Urothelium cell line (cell line): ENCODE measurements at places on chromosomes 1 and 21.

DNA sequence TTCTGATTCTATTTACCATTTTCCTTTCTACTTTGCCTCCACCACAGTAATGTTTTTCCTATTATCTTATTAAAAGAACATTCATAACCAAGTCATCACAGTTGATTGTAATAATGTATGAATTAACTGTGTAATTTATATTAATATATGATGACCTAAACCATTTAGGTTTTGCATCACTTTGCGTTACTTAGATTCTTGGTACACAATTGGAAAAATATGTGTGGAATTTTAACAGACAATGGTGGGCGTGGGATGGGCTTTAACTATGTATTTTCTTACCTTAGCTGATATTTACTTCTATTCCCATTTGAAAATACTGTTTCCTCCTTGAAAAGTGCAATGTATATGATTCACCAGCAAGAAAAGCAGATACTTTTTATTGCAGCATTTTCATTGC lies 3.6 kb downstream of the KRTAP21-3 start:
- no peak for DNase-seq

- peak; percentile 5 for DNase-seq
Measured at GRCh38 chr1:85911742-85912141, 203.5 kb upstream of the ZNHIT6 start.

DNA sequence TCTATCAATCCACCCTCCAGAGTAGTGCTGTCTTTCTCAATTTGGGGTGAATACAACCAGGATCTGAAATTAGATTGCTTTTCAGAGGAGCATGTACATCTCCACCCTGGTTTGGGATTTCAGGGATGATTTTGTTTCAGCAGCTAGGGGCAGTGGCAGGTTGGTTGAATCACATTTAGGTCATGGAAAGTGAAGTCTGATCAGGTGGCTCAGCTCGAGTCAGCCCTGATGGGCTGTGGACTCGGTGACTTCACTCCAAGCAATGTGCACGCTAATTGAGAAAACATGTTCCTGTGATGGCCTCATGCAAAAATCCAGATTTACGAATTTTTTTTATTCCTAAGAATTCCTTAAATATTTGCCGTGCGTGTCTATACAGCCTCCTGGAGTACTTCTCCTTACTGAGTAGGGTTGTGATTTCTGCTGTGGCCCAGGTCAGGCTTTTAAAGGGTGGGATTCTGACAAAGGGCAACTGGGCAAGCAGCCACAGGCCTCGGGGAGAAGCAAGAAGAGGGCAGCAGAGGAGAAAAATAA lies 7.5 kb downstream of the NGF start:
- peak; percentile 40 for DNase-seq

DNA sequence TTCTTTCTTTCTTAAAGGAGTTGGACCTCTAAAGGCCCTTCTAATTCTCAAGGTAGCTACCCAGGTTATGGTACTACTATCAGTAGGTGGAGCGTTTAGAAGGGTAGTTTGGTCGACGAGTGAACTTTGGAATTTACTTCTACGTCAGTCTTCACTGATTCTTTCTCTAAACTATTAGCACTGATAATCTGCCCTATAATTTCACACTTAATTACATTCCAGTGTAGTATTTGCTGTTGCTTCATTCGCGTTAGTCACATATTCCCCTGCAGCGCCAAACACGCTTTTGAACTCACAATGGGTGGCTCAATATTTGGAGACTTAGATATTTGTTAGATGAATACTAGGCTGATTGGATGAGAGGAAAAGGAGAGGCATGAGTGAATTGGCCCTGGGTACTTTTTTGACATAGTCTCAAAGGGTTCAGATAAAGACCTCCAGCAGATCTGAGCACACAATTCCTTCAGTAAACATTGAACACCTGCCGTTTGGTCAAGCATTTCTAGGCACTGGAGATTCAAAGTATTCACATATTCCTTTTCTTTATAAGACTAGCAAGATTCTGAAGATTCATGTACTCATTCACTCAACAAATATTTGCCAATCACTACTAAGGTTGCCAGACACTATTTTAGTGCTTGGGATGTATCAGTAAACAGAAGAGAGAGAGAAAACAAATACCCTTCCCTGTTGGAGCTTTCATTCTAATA lies 929 bp upstream of the FOXJ3 start:
- DNase-seq: no peak

GRCh38 chr1:11475748-11476147 lies 3.2 kb upstream of the DISP3 start:
- DNase-seq: no peak

GRCh38 chr1:56363007-56363770 lies 216.2 kb downstream of the PLPP3 start:
- no peak for DNase-seq

- DNase-seq: peak; percentile 52
Measured at GRCh38 chr1:37634244-37634991, at the start of gene RSPO1. TSS of gene RSPO1 (minus strand) at chr1:37634892. CDS start at chr1:37629661, 5,231 bp downstream.

DNA sequence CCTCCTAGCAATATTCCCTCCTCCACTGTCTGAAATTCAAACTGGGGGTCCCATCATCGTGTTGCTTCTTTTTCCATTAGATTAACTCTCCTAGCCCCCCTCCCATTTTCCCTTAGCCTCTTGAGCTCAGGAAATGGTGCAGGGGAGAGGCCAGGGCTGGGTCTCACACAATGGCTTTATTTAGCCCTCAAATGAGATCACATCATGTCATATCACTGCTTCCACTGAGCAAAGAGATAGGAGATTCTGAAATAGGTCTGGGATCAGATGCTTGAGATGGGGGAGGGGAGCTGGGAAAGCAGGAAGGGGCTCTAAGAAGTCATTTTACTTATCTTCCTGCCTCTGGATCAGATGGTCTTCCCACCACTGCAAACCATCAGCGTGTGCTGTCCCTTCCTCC lies 17.8 kb upstream of the ARHGEF2 start:
- no peak for DNase-seq

- no peak for DNase-seq
Measured at GRCh38 chr1:184403961-184404726, 17.3 kb downstream of the C1orf21 start.

GRCh38 chr1:231384696-231385415 lies 37.2 kb downstream of the EGLN1 start:
- DNase-seq: no peak

- no peak for DNase-seq
Measured at GRCh38 chr1:206757524-206758266, 12.9 kb upstream of the IL19 start.

DNA sequence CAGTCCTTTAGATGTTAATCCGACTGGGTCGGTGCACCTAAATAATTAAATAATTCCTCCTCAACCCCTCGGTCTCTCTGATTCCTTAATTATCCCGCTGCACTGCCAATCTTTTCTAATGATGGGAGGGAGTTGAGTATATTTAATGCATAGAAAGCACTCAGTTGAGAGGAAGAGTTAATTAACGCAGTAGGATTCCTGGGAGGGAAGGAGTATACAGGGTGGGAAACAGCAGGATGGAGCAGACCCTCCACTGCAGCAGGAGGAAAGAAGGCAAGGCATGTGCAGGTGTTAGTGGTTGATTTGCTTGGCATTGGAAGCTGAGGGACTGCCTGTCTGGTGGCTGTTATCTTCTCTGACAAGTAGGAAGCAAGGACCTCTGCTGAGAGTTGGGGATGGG lies 9.9 kb upstream of the REN start:
- no peak for DNase-seq

DNA sequence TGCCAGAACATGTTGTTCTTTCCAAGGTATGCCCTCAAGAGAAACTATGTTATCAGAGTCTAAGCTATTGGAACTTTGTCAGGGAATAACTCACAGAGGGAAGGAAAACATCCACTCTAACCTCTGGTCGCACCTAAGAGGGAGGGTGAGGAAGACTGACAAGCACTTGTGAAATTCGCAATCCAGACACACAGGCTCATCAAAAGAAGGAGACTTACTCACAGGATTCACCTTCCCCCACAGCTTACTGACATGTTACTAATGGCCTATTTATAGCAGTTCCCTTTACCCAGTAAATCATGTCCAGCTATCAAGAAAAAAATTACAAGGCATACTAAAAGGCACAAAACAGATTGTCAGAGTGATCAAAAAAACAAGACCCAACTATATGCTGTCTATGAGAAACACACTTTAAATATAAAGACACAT lies 36.9 kb downstream of the WDR64 start:
- peak; percentile 44 for DNase-seq
